Activated T-cell treated with anti-CD3 and anti-CD28 coated beads for 1 hour (primary cell): ENCODE measurements at places on chromosomes 11 and 22.

- no peak for DNase-seq
These were observed 27.2 kb downstream of the CERK start for GRCh38 chr22:46710806-46711205.

- DNase-seq = no peak
These were observed 150.7 kb downstream of the MYO18B start for GRCh38 chr22:25892678-25893077.

GRCh38 chr11:121082670-121083069 is 18.4 kb upstream of the TECTA start:
- DNase-seq = no peak

DNA sequence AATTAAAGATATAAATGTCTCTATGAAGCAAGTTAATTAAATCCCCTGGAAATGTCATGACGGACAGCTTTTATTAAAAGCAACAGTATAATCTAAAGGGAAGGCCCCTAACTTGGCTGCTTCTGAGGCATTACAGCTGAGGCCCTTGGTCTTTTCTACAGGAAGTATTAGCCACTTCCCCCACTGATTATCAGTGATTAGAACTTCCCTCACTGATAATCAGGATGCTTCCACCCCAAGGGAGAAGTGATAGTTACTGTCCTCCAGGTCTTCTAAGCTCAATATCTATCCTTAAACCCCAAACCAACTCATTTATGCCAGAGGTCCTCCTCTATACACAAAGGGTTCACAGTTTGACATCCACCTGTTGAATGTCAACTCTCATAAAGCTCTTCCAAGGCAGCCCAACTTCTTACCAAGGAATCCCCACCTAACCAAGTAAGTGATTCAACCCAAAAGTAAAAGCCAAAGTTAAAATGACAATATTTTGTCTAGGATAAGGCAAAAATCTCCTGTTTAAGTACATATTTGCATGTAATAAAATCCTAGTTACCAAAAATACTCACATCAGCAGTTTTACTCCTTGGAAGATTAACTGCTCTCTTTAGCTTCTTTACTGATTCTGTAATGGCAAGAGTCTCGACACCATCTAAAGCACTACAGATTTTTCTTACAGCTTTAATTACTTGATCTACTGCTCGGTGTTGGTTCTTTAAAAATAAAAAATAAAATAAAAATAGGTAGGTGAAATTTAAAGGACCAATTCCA is 58.6 kb upstream of the RPS13 start:
- DNase-seq = no peak

- no peak for DNase-seq
These were observed 25.9 kb downstream of the ALG12 start for GRCh38 chr22:49892226-49892899.
